Activated naive CD4-positive, alpha-beta T cell treated with anti-CD3 and anti-CD28 coated beads, Interleukin-2, amount 50 U/mL, for 72 hours (primary cell): ENCODE measurements at places on chromosomes 11 and 22. TPM values are rescaled to one million over a fixed set of nuclear protein-coding genes. Genes with fewer than 3 reads are reported as not detected.

Gene VPREB1
- total RNA-seq: not detected

Gene DTX4
- total RNA-seq: 0.16 TPM

Gene OR2D2
- total RNA-seq: 0.37 TPM

- DNase-seq: no peak
Measured at GRCh38 chr22:36613958-36614357, 85.0 kb upstream of the EIF3D start.

DNA sequence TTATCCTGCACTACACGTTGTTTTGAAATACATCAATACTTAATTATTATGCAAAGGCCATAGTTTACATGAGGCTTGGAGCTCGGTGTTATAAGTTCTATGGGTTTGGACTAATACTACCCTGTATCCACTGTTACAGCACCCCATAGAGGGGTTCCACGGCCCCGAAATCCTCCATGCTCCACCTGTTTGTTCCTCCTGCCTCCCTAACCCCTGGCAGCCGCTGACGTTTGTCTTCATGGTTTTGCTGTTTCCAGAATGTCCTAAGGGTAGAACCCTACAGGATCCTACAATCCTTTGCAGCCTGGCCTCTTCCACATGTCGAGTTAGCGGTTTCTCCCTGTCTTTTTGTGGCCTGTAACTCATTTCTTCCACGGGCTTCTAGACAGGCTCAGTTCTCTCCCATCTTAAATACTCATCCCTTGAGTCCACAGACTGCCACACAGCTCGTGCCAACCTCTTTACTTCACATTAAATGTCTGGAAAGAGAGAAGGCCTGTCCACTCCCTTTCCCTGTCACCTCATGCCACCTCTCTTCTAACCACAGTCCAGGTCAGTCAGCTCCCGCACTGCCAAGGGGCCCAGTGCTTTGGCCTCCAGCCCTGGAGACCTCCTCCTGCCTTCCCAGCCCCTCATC lies 42.4 kb upstream of the TH start:
- DNase-seq: no peak

GRCh38 chr22:48713272-48714205 lies 1114.1 kb downstream of the BRD1 start:
- no peak for DNase-seq

Gene ZPR1
- 65.0 TPM for total RNA-seq

- no peak for DNase-seq
Measured at GRCh38 chr11:15968461-15969130, 387.8 kb downstream of the SOX6 start.

DNA sequence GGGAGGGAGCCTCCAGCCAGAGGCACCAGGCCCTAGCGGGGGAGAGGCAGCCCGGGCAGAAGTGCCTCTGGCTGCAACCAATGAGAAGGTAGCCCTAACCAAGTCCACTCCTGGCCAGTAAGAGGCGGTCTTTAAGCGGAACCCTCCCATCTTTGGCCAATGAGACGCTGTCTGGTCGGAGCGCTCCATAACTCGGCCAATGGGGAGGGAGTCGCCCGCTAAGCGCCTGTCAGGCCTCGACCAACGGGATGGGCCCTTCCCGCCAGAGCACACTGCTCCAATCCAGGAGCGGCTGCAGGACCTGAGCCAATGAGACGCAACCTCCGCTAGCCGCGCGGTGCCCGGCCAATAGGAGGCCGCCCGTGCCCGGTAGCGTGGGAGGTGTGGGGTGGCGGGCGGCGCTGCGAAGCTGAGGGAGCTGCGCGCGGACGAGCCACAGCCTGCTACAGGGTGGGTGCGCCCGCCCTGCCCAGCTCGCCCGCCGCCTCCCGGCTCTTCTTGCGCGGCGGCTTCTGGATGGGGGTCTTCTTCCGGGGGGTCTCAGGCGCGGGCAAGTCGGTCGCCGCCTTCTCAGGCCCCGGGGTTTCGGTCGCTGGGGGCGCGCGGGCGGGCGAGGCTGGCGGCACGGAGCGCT lies 12.6 kb downstream of the SCARF2 start:
- peak; percentile 7 for DNase-seq

Gene NXPE1
- total RNA-seq: not detected

GRCh38 chr11:9527481-9528135 lies 45.9 kb upstream of the WEE1 start:
- no peak for DNase-seq

GRCh38 chr11:90187839-90188238 lies 35.0 kb downstream of the CHORDC1 start:
- DNase-seq: no peak

Gene ENTHD1
- total RNA-seq: 1.5 TPM

Gene ART5
- total RNA-seq: not detected

Gene AQP11
- total RNA-seq: 0.09 TPM

Gene GALNT18
- total RNA-seq: 19.2 TPM

Gene CABP7
- total RNA-seq: 0.18 TPM

Gene SLC43A3
- 247 TPM for total RNA-seq

Gene WBP2NL
- total RNA-seq: 0.39 TPM

- no peak for DNase-seq
Measured at GRCh38 chr11:72626414-72626936, 47.7 kb downstream of the PDE2A start.

Gene NTM
- not detected for total RNA-seq

DNA sequence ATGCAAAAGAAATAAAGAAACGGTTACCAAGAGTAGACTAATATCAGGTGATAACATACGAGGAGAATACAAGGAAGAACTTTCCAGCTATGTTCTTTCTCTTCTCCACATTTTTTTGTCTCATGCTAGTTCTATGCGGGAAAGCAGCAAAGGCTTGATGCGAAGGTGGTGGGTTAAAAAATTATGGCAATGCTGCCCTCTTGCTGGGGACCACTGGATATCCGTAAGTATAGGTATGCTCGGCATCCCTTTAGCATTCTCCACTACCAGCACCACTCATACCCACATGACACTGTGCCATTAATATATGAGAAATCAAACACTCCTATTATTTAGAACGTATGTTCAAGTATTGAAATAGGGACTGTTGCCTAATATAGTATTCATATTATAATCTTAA lies 776.4 kb downstream of the LRRC4C start:
- no peak for DNase-seq

GRCh38 chr11:1160231-1161101 lies 2.7 kb downstream of the MUC5AC start:
- DNase-seq: peak; percentile 38

DNA sequence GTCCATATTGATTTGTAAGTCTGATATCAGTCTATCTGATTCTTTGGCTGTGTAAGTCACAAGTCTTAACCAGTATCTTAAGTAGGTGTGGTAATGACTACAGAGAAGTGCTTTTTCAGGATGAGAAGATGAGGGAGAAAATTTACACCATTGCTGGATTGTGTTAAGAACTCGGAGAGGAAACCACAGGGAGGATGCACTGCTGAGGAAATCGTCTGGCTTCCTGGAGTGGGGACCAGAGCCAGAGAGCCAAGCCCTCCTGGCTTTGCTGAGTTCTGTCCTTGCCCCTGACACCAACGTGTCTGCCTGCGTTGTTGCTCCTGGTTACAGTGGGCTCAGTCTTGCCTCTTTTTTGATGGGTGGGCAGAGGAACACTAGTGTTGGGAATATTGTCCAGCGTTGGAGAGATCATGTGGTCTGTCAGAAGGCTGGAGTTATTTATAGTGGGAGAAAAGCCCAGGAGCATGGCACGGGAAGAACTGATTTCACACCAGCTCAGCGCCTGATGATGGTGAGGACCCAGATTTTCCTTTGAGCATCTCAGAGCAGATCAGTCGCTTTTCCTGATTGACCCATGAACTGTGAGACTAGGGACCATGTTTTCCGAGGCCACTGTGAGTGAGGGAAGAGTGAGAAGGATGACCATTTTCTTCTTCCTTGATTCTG lies 29.6 kb downstream of the MARK2 start:
- DNase-seq: no peak
